ENCODE measurements at places on chromosomes 1 and 21.
A peak's percentile ranks its signal among the peaks of the same experiment; 100 is the strongest.

DNA sequence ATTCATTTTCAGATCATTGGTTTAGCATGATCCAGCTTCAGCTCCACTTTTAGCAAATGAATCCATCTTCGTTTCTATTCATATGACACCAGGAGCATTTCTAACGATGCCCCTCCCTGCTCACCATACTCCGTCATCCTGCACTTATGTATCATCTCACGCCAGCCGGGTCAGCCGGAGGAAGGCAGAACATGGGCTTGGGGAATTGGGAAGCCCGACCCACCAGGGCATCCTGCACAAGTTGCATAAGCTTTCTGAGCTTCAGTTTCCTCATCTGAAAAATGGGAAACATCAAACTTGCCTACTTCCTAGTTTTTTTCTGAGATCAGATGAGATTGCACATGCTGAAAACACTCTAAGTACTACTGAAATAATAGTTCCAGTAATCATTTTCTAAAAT is 194.7 kb downstream of the AK5 start:
- DNase-seq = no peak

- DNase-seq = no peak
These were observed 187.3 kb upstream of the GALNT2 start for GRCh38 chr1:229879746-229880145.

- peak; percentile 16 for DNase-seq
These were observed 155.2 kb upstream of the KAZN start for GRCh38 chr1:14443164-14443787.

DNA sequence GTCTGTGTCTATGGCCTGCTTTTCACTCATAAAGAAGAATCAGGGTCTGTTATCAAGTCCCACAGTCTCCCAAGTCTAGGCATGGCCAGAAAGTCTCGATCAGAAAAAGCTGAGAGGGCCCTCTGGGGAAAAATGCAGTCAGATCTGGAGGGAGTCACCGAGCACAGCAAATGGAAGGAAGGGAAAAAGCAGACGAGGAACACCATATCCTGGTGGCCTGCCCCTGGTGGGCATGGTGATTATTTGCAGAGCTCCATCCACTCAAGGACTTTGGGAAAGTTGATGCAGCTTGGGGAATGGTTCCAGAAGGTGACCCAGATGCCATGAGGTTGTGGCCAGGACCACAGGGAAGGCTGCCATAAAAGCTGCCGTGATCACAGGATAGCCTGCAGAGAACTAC is 189.1 kb downstream of the CLIC6 start:
- peak; percentile 16 for DNase-seq

GRCh38 chr1:100308777-100309176 is 42.8 kb downstream of the RTCA start:
- DNase-seq = no peak

DNA sequence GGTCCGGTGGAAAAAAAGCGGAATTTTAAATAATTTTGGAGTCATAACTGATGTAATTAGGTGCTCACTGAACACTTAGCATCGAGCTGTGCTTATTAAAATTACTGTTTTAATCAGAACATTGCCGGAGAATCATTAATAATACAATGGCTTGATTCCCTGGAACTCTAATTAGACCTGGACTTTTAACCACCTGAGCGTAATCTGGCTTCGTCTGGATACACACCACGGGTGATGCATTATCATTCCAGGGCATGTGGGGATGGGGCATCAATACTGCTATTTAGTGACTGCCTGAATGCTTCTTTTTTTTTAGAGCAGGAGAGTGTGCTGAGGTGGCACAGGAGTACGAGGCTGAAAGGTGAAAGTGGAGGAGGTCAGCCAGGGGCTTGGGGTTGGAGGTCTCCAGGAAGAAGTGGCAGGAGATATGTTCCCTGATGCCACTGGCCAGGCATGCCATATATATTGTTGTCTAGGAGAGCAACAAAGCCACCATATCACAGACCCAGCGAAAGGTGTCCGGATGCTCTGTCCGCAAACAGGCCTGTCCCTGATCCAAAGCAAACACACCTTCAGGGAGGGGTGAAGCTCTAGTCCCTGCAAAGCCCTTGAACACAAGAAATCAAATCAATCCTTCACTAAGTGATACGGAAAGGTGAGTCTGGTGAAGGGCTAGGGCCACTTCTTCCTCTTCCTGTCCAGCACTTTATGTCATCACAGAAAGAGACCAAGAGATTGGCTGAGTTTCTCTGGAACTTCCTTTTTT is 125.2 kb downstream of the PLXNA2 start:
- DNase-seq = peak; percentile 35

GRCh38 chr1:43527111-43527878 is 3.4 kb upstream of the PTPRF start:
- DNase-seq = no peak

DNA sequence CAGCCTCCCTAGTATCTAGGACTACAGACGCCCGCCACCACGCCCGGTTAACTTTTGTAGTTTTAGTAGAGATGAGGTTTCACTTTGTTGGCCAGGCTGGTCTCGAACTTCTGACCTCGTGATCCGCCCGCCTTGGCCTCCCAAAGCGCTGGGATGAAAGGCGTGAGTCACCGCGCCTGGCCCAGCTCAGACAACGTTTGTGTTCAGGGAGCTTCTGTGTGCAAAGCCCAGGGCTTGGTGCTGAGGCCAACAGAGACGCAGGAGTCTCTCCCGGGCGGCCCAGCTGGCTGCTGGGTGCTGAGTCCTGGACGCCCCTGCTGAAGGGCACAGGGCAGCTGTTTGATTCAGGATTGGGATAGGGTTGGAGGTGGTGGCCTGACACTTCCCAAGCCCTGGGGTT is 3.0 kb downstream of the PRKCZ start:
- no peak for DNase-seq

DNA sequence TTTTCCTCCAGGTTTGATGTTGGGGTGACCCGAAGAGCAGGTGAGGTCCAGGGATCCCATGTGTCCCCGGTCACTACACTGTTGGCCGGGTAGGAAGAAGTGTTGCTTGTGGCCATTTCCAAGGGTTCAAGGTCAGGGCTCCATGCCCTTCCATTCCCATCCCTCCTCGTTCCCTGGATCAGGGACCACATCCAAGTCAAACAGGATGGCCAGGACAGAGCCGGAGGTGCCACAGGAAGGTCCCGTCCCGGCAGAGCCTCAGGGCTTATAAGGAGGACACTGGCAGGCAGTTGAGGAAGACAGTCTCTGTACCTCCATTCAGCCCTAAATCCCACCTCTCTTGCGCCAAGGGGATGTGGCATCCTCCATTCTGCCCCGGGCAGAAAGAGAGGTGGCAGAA is 22.0 kb upstream of the FAM131C start:
- DNase-seq = no peak

DNA sequence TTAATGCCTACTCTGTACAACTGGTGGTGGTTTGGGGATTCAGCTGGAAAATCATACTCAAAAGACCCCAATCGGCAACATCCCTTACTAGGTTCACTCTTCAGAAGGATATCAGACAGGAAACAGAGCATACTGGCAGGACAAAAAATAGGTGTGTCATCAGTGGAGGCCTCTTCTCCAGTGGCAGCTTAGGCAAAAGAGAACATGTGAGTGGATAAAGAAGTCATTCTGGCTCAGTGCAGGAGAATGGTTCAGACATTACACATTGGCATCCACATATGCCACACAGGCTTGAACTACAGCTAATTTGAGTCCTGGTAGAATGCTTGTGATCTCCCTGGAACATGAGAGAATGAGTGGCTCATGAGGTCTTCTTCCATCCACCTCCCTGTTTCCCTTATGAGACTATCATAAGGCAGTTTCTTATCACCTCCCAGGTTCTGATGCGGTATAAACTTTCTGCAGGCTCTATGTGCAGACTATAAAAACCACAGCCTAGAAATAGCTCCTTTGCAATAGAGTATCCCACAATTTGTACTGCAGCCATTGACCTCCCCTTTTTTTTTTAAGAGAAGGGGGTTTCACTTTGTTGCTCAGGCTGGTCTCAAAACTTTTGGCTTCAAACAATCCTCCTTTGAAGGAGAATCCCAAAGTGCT is 24.7 kb downstream of the VAMP4 start:
- DNase-seq = no peak

- no peak for DNase-seq
These were observed 111.4 kb downstream of the DHRS3 start for GRCh38 chr1:12506281-12507280.

DNA sequence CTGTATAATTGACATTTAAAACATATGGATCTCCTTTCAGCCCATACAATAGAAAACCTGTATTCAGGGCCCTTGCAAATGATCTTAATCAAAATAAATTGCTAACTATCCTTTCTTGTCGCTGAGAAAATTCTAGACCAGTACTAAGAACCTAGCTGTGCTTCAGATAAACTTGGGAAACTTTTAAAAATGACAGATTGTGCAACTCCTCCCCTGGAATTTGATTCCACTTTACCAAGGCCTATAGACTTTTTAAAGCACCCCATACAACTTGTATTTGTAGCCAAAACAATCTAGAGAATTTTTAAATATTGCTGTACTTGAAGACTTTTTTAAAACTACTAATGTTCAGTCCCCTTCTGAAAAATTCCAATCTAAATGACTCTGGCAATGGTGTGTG is 51.6 kb downstream of the ZNF644 start:
- no peak for DNase-seq

GRCh38 chr1:180198196-180198595 is 31.9 kb upstream of the LHX4 start:
- DNase-seq = peak; percentile 100

DNA sequence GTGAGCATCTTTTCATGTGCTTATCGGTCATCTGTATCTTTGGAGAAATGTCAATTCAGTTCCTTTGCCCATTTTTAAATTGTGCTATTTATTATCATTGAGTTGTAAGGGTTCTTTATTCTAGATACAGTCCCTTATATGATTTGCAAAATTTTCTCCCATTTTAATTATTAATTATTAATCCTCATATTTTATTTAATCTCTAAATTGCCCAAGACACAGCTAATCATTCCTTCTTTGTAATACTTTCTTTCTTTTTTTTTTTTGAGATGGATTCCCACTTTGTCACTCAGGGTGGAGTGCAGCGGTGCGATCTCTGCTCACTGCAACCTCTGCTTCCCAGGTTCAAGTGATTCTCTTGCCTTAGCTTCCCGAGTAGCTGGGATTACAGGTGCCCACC is 13.1 kb upstream of the TENT5B start:
- no peak for DNase-seq

GRCh38 chr1:2383576-2383975 is 7.8 kb downstream of the MORN1 start:
- no peak for DNase-seq

GRCh38 chr1:61091455-61091854 is 9.1 kb downstream of the NFIA start:
- DNase-seq = no peak

DNA sequence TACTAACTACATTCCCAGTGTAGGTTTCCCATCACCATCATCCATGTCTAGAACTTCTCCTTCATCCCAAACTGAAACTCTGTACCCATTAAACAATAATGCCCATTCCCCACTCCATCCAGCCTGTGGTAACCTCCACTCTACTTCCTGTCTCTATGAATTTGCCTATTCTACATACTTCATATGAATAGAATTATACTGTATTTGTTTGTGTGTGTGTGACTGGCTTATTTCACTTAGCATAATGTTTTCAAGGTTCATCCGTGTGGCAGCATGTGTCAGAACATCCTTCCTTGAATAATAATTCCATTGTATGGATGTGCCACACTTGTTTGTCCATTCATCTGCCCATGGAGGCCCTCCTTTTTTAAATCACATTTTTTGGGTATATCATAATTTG is 35.7 kb downstream of the ATP2B4 start:
- no peak for DNase-seq

DNA sequence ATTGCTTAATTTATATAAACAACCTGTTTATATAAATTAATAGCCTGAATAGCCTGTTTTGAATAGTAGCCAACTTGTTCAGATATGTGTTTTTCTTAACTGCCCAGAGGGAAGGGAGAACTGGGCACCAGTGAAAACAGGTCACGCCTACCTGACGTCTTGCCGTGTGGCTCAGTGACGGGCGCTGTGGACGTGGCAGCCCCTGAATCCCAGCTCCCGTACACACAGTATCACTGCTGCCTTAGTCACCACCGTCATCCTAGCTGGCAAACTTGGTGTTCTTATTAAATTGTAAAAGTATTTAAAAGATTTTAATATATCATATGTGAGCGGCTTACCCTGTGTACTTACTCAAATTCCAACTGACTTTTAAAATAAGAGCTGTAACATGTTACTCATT is 35.4 kb upstream of the TRAPPC10 start:
- peak; percentile 52 for DNase-seq

- DNase-seq = no peak
These were observed 90.1 kb downstream of the OMA1 start for GRCh38 chr1:58456470-58456869.

GRCh38 chr1:53986458-53986857 is 31.5 kb downstream of the LDLRAD1 start:
- DNase-seq = no peak

DNA sequence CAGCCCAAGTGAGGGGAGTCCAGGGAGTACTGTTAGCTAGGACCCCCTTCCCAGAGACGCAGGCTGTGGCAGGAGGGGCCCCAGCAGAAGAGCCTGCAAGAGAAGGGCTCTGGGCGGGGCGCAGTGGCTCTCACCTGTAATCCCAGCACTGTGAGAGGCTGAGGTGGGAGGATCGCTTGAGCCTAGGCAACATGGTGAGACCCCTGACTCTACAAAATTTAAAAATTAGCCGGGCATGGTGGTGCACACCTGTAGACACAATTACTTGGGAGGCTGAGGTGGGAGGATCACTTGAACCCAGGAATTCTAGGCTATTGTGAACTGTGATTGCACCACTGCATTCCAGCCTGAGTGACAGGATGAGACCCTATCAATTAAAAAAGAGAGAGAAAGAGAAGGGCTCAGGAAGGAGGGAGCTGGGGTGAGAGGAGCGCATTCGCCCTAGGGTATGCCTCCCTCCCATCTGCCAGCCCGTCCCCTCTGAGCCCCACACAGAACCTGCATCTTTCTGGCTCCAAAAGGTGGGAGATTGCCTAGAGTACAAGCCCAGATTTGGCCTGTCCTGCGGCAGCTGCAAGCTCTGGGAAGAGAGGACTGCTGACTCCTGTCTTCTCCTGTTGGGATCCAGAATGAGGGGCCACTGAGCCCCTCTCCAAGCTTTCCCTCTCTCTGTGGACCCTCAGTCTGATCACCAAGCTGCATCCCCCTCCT is 3.6 kb downstream of the KCNQ4 start:
- DNase-seq = no peak

DNA sequence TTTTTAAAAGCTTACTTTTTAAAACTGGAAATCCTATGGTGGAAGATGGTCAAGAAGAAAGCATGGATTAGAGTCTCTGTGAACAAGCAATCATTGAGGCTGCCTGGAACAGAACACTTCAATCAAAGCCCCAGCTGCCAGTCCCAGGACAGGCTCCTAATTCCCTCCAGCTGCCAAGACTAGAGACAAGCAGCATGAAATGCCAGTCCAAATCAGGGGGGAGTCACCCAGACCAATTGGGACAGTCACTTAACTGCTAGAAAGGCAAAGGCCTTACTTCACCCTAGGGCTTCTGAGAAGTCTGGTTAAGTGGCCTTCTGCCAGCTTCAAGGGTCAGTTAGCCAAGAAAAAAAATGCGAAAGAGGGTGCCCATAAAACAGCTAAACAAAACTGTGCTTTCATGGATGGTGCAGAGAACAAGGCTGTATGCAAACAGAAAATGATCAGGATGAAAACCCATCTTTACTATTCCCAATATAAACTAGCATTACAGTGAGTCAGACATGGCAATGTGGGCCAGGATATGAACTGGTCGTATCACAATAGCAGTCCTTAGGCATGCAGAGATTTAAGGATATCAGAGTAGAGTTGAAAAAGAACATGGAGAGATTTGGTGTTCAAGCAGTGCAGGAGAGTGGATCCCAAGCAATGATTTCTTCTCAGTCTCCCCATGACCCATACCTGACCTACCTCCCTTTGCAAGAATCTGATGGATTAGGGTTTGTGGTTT is 31.0 kb upstream of the MAN1A2 start:
- DNase-seq = peak; percentile 64

Data from NCI-H82 (cell line).